Dermis microvascular lymphatic vessel endothelial cell (primary cell): ENCODE measurements at places on chromosomes 12 and 14. TPM values are rescaled to one million over a fixed set of nuclear protein-coding genes. Genes with fewer than 3 reads are reported as not detected.
A peak's percentile ranks its signal among the peaks of the same experiment; 100 is the strongest.

DAO gene
- not detected in 2 replicates for total RNA-seq

GRCh38 chr12:59314209-59314608 is 281.6 kb upstream of the SLC16A7 start:
- no peak for DNase-seq

- no peak for DNase-seq
Measured at GRCh38 chr14:54818201-54819133, 84.2 kb downstream of the GCH1 start.

DNA sequence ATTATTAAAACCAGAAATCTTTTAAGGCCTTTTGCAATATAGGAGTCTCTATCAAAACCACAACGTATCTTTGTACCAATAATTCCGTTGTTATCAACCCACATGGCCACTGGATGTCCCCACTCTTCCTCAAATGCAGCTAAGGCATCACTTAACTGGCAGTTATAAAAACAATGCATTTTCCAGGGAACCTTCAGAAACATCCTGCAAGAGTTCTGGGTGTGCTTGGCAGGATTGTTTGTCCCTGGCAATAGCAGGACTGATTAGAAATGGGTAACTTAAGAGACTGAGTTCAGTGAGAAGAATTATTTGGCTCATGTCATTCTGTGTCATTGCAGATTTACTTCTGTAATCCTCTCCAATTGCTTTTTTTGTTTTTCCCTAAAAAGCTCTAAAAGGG is 112.0 kb downstream of the SLC15A5 start:
- DNase-seq = peak; percentile 15
